ENCODE measurements at places on chromosomes 7 and 10. TPM values are rescaled to one million over a fixed set of nuclear protein-coding genes. Genes with fewer than 3 reads are reported as not detected.

GRCh38 chr7:137165241-137165640 is 178.3 kb downstream of the PTN start:
- no peak for DNase-seq

- peak; percentile 88 for DNase-seq
These were observed 232.5 kb downstream of the SKIDA1 start for GRCh38 chr10:21292763-21293517.

OR13A1 gene
- not detected for total RNA-seq

DNA sequence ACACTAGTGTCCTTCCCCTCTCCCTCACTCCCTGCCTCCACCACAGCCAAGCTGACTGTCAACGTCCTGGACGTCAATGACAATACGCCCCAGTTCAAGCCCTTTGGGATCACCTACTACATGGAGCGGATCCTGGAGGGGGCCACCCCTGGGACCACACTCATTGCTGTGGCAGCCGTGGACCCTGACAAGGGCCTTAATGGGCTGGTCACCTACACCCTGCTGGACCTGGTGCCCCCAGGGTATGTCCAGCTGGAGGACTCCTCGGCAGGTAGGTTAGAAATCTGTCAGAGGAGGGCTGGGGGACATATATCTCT is 24.9 kb upstream of the VSIR start:
- no peak for DNase-seq

GRCh38 chr10:36425131-36425797 is 700.1 kb upstream of the ANKRD30A start:
- DNase-seq = no peak

RPEL1 gene
- not detected for total RNA-seq

DNA sequence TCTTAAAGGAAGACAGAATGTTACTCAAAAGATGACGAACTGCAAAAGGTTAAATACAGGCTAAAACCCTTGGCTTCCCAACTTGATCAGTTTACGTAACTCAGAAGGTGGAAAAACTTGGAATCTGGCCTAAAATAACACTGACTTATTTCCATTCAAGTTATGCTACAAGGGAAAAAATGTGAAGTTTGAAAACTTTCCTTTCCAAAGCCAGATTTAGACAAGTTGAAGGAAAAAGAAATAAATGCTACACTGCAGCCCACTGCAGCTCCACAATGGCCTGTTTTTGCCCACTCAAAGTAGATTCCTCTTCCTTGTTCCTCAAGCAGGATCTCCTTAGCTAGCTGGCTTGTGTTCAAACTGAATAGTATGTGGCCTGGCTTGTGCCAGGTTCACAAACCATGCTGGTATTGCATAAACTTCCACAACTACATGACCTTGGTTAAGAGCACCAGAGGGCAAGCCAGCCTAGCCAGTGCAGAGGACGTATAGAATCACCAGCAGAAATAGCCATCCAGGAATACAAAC is 166.2 kb downstream of the CPEB3 start:
- peak; percentile 53 for DNase-seq

GRCh38 chr10:123200531-123200930 is 46.3 kb downstream of the BUB3 start:
- no peak for DNase-seq

Data from foreskin keratinocyte (primary cell).